MCF 10A (cell line): ENCODE measurements at places on chromosomes 4 and X. TPM values are rescaled to one million over a fixed set of nuclear protein-coding genes. Genes with fewer than 3 reads are reported as not detected.

The AADAT gene
- 6.4 and 6.9 TPM in 2 replicates for total RNA-seq

GRCh38 chr4:79233820-79234219 is 92.0 kb downstream of the NAA11 start:
- DNase-seq: no peak

- no peak for DNase-seq
Measured at GRCh38 chr4:17816142-17816541, 5.4 kb downstream of the NCAPG start.

DNA sequence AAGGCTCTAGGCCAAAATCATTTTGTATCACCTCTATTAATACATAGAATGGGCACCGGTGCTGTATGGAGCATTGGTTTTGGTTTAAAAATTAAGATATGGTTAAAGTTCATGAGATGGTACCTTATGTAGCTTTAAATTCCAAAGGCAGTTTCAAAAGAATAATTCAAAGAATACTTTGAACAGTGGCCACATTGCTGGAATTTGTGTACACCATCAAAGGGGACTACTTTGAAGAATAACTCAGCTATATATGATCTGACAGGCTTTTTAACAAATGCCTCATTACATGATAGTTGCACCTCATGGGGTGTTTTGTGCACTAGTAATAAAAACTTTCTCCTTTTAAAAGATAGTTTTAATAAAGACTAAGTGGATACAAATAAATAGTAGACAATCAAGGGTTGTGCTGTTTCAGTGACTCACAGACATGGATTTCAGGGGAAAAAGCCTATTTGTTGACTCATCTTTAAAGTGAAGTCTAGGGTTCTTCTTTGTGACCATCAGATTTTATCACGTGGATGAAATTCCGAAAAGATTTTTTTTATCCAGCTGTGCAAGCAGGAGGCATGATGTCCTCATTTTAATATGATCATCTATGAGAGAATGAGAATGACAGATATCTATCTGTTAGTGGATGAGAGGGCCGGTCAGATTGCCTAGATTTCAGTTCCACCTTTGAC is 12.8 kb downstream of the MTM1 start:
- peak; percentile 69 for DNase-seq

DNA sequence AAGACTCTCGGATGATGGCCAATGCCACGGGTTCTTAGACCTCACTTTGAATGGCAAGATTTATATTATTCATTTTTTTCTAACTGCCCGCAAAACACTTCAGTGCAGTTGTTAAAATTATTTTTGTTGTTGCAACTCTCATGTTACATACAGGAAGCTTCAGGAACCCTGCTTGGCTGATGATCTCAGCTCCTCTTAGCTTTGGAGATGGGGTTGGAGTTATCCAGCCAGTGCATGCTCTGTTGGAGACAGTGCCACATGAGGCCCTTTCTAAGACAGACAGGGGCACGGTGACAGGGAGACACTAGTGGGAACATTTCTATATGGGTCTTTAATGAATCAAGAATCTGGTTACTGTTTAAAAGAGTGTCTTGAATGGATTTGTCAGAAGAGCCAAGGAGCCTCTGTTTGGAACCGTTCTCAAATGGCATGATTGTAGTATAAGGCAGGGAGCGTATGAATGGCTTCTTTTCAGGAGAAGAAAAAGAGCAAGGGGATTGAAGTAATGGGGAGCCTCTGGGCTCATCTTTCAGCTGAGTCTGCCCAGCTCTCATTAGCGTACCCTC is 61.9 kb upstream of the ENPP6 start:
- DNase-seq: no peak
